ENCODE measurements at places on chromosomes 6 and 20.

- DNase-seq, result no peak
Observed at GRCh38 chr6:105821027-105821426, 265.1 kb upstream of the PRDM1 start.

DNA sequence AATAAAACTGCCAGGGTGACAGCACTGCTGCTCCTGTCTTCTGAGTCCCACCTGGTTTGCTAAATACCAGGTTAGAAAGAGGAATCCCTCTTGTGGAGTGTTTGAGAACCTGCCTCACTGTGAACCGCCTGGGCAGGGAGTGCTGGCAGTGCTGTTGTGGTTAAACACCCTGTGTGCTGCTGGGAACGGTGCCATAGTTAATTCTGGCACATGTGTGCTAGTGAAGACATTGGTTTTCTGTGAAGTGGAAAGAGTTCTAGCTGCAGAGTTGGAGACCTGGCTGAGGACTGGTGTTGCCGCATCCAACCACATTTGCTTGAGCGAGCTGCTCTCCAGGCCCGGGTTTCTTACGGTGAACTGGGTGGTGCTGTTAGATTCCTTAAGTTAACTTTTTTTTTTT, 72.7 kb downstream of the IGF2R start:
- DNase-seq, result no peak

- no peak for DNase-seq
Observed at GRCh38 chr20:41798930-41799502, 180.8 kb upstream of the CHD6 start.

DNA sequence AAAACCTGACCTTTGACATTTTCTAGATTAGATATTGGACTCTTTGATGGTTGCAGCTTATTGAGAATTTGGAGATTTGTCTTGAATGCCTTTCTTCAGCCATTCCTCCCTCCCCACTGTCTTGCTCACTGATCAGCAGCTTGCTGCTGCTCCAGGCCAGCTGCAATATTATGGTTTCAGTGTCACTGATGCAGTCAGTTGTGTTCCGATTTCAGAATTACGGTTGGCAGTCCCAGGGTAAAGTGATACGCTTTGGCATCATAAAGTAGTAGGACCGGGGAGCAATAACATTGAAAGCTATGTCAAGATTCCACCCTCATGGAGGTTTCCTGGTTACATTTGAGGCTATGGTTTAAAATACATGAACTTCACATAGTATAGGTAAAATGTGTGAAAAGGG, 152.6 kb downstream of the BCKDHB start:
- no peak for DNase-seq

GRCh38 chr6:119584088-119584487, 234.5 kb upstream of the MAN1A1 start:
- no peak for DNase-seq

DNA sequence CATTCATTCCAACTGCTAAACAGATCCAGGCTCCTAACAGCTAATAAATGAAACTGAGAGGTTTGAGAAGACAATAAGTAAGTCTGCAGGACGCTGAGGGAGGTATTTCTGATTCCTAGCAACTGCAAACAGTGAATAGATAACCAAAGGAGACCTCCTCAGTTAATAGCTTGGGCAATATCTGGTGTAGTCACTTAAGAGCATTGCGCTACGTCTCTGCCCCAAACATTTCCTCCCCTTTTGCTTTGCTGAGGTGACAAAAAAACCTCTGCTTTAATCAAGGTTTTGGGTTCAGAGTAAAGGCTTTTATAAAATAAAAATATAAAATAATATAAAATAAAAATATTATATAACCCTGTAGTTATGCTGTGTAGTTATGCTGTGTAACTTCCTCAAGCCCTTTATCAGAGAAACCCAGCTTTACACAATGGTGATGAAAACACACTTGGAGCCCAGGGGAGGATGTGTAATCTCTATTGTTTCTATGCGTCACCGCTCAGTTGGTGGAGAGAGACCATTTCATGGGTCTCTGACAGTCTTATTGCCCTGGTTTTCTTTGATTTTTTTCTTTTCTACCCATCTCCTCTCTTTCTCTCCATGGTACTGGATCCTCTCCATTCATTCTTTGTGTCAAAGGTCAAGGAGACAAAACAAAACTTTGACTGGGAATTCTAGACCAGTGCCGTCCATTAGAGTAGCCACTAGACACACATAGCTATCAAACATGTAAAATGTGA, 18.9 kb upstream of the CALHM5 start:
- DNase-seq, result no peak

- DNase-seq, result no peak
Observed at GRCh38 chr6:150142670-150143515, at the start of gene PPP1R14C. TSS of gene PPP1R14C (plus strand) at chr6:150143044. CDS start at chr6:150143193, 149 bp downstream.

DNA sequence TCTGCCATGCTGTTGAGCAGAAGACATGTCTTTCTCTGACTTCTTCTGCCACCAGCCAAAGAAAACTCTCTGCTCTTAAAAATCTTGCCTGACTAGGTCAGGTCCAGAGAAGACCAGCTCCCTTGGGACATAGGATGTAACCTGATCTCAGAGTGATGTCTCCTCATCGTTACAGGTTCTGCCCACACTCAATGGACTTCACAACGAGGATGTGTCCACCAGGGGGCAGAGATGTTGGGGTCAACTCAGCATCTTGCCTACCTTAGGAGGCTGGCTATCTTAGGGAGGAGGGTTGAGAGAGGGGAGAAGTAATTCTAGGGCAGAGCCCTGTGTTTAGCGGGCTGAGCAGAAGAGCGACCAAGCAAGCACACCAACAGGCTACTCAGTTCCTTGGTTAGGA, 207.6 kb upstream of the CDH4 start:
- DNase-seq, result no peak

DNA sequence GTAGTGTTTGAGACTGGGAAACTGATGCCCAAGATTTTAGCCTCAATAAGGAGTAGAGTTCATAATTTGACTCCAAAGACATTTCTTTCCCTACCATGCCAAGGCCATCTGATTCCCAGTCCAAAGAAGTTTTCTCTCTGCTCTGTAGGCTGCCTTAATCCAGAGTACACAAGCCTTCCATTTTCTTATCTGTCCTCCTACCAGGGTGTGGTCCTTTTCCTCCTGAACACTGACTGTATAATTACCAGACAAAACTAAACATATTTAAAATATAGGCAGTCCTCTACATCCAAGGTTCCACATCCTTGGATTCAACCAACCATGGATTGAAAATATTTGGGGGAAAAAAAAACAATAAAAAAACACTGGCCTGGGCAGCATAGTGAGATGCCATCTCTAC, 108.4 kb downstream of the SLC16A10 start:
- DNase-seq, result no peak

- no peak for DNase-seq
Observed at GRCh38 chr6:167662075-167662880, 164.4 kb upstream of the AFDN start.

DNA sequence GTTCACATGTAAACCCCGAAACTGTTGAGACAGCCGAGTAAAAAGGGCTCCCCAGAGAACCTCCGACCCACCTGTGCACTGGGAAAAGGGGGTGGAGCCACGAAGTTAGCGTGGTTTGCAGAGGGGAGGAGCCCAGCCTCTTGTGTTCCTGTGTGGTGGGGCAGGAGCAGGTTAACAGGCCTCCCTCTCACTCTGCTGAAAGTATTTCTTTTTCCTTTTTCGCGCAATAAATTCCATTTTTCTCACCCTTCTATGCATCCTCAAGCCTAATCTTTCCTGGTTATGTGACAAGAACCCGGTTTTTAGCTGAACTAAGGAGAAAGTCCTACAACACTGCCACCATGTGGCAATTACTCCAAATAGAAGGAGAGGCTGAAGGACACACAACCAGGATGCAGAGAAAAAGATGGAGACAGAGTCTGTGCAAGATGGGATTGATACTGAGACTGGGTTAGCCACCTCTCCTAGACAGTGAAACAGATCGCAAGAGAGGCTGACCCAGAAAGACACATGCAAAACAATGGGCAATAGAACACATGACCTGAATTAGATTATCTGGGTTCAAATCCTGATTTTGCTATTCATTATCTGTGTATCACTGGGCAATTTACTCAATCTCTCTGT, 168.7 kb upstream of the PRSS16 start:
- DNase-seq, result peak; percentile 63

DNA sequence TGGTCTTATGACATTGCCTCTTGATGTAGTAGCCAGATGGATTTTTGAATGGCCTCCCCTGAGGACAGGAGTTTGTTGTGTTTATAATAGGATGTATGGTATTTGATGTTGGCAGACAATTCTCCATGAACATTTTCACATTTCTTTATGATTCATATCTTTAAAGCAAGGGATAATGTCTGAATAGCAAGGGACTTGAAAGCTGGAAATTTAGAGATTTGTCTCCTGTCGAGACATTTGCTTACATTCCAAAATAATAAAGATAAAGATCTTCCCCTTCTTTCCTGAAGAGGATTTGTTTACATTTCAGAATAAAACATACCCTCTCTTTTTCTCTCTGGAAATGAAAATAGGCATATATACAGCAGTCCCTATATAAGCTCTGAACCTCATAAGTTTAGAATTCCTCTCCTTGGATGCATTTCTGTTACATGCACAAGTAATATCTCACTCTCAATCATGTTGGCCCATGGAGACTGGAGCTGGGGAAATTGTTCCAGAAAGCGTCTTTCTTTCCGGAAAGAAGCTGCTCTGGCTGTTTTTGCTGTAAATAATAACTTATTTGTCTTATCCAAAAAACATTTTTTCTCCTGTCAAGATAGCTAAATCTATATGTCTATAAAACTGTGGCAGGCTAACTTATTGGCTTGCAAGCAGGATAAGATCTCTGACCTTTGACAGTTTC, 42.5 kb upstream of the ASCC3 start:
- no peak for DNase-seq

DNA sequence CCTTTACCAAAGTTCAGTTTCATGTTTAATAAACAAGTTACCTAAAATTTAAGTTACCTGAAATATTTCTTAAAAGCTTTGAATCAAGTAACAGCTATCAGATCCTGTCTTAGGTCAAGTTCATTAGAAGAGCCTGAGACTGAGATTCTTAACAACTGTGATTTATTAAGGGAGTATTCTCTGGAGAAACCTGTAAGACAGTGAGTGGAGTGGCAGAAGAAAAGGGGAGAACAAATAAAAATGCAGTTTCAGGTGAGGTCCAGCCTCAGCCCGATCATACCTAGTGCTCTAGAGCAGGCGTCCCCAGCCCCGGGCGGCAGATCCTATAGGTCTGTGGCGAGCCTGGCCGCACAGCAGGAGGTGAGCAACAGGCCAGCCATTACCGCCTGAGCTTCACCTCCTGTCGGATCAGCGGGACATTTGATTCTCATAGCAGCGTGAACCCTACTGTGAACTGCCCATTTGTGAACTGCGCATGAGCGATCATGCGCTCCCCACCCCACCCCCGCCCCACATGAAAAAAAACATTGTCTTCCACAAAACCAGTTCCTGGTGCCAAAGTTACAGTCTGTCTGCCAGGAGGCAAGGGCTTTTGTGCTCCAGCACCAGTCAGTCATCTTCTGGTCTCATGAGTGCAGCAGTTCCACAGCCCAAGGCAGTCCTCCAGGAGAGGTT, 59.2 kb upstream of the ADGRB3 start:
- DNase-seq, result no peak

DNA sequence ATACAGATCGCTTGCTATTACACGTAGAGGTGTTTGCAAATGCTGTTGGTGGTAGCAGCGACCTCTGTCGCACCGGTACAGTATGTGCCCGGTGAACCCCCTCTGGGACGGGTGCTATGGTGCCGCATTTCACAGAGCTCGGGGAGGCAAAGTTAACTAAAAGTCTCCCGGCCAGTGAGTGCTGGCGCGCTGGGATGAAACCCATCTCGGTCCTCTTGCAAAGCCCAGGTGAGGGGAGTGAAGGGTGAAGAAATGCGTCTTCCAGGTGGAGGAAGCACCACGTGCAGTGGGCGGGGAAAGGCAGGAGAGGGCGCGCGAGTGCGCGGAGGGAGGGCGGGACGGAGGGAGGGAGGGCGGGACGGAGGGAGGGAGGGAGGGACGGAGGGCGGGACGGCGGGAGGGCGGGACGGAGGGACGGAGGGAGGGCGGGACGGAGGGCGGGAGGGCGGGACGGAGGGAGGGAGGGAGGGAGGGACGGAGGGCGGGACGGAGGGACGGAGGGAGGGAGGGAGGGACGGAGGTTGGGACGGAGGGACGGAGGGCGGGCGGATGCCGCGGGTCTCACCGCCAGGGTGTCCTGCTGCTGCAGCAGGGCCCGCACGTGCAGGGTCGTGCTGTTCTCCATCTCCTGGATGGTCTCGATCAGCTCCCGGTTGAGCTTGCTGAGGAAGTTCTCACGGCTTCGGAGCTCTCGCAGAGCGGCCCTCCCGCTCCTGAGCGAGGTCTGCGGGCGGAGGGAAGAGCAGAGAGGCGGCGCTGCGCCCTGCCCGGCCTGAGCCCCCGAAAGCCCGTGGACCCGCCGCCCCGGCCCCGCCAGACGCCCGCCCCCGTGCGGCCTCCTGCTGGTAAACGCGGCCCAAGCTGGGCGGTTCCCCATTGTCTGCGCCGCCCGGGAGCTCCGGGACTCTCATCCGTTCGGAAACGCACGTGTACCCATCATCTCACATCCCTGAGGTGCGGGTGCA, 11.7 kb downstream of the C20orf96 start:
- DNase-seq, result no peak

- DNase-seq, result no peak
Observed at GRCh38 chr20:7926767-7927166, 13.5 kb downstream of the HAO1 start.

DNA sequence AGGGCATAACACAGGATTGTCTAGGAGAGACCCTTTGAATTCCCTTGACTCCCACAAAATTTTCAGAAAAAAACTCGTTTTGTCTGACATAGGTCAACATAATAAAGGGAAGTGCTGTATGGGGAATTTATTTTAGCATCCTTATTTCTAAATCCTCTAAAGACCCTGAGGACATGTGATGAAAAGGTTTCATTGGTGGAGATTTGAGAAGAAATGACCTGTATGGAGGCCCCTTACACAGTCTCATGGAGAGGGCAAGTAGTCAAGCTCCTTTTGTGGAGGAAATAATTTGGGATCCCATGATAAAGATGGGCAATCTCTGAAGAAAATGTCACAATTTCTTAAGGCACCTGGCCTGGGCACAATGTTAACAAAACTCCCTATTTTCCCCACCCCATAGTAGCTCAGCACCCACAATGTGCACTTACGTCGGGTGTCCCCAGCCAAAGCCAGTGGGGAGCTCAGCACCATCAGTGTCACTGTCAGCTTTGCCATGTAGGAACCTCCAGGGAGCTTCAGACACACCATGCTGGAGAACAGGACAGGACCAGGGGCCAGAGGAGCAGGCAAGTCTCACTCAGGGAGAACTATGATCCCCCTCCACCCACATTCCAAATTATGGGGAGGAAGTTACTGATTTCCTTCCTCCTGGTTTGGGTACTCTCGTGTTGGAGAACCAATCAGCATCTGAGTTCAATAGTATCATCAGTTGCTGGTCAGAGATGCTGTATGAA, at the start of gene HLA-DRB5:
Gene HLA-DRB5, minus strand, starts transcription at position 591 of the 734 bp plus-strand sequence. Its CDS starts 63 bp downstream, at position 528.
- peak; percentile 39 for DNase-seq

- DNase-seq, result no peak
Observed at GRCh38 chr20:53617791-53618489, 24.3 kb upstream of the ZNF217 start.
